NCI-H524 (cell line): ENCODE measurements at places on chromosomes 12 and 14.
A peak's percentile ranks its signal among the peaks of the same experiment; 100 is the strongest.

DNA sequence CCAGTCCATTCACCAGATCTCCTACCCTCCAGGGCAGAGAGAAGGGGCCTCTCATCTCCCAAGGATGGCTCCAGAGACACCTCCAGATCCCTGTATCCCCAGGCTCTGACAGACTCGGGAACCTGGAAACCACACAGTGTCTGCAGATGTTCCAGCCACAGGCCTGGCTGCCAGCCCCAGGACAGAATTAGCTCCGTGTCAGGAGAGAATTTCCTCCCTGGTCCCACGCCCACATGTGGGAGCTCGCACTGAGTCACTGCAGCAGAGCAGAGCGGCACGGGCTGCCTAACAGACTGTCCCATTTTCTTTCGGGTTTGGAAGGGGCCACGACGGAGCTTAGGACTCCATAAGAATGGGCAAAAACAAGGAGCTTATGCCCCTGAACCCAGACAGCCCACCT lies 33.6 kb downstream of the CMKLR1 start:
- no peak for DNase-seq

DNA sequence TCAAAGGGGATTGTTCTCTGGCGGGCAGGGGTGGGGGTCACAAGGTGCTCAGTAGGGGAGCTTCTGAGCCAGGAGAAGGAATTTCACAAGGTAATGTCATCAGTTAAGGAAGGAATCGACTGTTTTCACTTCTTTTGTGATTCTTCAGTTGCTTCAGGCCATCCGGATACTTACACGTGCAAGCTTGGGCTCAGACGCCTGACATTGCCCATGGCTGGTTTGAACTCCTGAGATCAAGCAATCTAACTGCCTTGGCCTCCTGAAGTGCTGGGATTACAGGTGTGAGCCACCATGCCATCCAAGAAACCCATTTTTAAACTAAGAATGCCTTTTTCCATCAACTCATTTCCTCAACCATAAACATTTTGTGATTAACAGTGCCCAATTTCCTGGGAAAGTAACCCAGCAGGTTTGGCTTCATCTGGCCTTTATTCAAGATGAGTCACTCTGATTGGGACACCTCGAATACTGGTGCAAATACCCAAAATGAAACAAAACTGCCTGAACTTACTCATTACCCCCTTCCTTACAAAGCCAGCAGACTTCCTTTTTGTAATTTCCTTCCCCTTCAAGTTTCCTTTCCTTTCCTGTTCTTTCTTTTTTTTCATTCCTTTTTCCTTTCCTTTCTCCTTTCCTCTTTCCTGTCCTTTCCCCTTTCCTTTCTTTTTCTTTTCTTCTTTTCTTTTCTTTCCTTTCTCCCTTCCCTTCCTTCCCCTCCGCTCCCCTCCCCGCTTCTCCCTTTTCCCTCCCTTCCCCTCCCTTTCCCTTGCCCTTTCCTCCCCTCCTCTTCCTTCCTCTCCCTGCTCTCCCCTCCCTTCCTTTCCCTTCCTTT lies 10.2 kb upstream of the RNASE10 start:
- no peak for DNase-seq

- DNase-seq, result no peak
Measured at GRCh38 chr12:68981516-68981915, 48.5 kb upstream of the CPM start.

DNA sequence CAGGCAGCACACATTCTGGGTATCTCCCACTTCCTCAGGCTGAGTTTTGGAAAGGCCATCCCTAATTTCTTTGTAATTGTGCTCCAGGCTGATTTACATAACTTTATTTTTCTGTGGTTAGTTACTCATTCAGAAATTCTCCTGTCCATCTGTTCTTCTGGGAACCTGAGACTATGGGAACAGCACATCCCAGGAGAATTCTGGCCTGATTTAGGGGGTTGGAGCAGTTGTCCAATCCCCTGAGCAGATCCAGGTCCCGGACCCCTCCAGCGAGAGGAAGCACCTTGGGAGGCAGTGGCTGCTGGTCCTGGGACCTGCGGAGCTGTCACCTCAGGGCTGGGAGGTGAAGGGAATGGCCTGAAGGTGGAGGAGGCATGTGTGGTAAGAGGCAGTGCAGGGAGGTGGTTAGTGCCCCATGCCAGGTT lies 40.4 kb downstream of the TSPAN9 start:
- DNase-seq, result peak; percentile 80

GRCh38 chr14:23327947-23328744 lies 6.9 kb downstream of the PABPN1 start:
- peak; percentile 70 for DNase-seq

GRCh38 chr12:8987163-8987562 lies 2.2 kb upstream of the KLRG1 start:
- DNase-seq, result peak; percentile 19

- DNase-seq, result peak; percentile 100
Measured at GRCh38 chr14:56138928-56139327, 20.7 kb downstream of the PELI2 start.
